ENCODE measurements at places on chromosomes 13 and 19.

DNA sequence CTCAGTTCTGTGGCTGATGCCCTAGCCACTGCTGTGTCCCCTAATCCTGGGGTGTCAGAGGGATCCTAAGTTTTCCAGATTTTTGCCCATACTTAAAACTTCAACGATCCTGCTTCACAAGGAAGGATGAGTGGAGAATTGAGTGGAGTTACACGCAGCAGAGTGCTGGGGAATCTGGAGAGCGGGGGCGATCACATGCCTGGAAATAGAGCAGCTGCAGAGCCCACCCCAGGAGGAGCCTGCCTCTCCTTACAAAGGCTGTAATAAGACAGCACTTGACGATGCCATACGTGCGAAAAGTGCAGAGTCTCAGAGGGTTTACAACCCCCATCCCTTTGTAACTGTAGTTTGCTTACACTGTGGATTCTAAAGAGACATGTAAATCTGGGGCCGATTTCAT, 40.6 kb downstream of the SUGP2 start:
- no peak for DNase-seq

DNA sequence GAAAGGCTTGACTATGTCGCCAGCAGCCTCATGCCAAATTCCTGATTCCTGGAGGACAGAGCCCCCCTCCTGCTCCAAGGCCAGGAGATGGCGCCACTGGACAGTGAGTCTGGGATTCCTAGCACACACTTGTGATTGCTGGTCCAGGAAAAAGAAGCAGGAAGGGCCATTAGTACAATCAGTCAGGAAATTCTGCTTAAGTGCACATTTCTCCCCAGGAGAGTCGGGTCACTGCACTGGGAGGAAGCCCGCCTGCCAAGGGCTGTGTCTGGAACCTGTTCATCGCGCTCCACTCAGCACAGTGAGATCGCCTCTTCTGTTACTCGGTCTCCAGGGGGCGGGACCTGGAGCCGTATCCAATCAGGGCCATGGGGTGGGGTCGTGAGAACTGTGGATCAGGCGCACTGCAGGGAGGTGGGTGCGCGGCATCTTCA, 65.1 kb downstream of the ZNF823 start:
- peak; percentile 52 for DNase-seq

GRCh38 chr13:42497798-42498197, 76.2 kb upstream of the TNFSF11 start:
- DNase-seq = no peak

DNA sequence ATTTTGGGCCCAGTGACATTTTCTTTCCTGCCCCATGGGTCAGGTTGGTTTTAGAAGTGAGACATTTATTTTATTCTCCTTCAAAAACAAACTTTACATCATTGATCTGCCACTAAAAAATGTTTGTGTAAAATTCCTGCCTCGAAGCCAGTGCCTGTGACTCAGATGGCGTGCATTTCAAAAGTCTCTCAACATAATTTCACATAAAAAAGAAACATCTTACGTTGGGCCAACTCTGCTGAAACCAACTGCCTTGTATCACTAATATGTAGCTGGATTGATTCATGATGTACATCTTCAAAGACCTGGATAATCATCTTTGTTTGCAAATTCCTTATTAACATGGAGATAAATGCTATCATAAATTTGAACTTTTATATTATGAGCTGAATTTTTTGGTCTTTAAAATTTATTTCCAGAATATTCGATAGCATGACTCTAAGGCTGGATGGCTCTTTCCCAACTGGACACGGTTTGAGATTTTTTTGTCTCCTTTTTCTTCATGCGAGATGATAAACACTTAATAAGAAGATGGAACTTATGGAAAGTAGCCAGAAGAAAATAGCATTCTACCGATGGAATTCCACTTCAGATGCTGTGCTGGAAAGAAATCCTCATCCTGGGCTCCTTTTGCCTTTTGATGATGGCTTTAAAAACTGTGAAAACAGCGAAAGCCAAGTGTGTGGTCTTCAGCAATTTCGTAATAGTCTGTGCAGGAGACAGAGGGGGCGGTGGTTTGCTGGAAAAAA, 420.5 kb downstream of the FGF9 start:
- no peak for DNase-seq

DNA sequence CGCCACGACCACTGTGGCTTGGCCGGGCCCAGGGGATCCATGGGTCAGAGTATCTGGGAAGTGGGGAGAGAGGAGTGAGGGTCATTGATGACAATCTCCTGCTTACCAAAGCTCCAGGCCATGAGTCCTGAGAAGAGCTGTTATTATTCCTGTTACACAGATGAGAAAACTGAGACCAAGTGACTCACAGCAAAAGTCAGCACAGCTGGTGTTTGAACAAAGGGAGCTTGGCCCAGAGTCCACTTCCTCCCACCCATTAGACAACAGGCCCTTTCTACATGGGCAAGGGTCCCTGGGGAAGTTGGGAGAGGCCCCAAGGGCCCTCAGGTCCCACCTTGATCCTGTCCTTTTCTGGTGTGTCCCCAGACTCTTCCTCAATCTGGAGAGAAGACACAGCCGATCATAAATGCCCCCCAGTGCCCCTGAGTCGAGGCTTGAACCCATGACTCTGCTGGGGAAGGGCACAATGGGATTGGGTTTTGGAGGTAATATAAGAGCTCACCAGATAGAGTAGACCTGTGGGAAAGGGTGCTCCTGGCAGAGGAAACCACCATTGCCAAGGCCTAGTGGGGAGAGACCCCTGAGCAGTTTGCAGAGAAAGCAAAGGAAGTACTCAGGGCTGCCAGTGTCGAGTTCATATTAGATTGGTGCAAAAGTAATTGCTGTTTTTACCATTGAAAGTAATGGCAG, 6.8 kb downstream of the FUT6 start:
- no peak for DNase-seq

- no peak for DNase-seq
Observed at GRCh38 chr19:4675346-4675745, 5.2 kb upstream of the MYDGF start.

GRCh38 chr19:44367024-44367423, 10.5 kb upstream of the ZNF112 start:
- DNase-seq = no peak

GRCh38 chr13:96632536-96633320, 361.5 kb downstream of the OXGR1 start:
- no peak for DNase-seq

DNA sequence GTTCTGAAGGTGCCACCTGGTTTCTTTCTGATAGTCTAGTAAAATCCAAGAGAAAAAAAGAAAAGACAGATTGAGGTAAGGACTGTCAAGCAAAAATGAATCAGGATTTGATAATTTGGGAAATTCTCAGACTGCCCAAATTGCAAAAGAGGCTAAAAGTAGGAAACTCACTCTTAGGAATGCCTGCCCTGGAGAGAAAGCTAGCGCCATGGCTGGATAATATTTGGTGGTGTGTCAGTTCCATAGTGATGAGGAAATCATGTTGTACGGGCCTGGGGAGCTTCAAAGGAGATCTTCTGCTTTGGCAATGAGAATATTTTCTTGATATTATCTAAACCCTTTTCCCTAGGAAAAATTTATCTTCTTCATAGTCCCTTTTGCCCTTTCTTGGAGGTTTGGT, 1008.1 kb upstream of the SLC10A2 start:
- no peak for DNase-seq

- DNase-seq = no peak
Observed at GRCh38 chr19:57314146-57314545, 6.1 kb upstream of the ZNF543 start.

DNA sequence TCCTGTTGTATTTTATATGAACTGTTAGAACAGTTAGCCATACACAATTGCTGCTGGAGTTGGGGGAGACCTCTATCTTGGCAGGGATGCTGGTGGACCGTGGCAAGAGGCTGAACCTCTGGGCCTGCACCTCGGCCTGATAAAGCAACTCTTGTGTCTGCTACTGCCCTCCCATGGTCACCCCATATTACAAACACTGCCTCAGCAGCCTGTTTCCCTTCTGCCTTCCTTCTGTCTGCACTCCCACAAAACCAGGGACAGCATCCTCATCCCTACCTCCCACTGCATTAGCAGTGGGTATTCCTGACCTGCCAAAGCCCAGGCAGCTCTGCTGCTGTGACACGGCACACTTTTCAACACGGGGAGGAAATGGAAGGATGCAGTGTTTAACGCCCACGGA, 456.4 kb downstream of the FGF14 start:
- DNase-seq = no peak

GRCh38 chr13:103884101-103884723, 818.0 kb upstream of the SLC10A2 start:
- no peak for DNase-seq

DNA sequence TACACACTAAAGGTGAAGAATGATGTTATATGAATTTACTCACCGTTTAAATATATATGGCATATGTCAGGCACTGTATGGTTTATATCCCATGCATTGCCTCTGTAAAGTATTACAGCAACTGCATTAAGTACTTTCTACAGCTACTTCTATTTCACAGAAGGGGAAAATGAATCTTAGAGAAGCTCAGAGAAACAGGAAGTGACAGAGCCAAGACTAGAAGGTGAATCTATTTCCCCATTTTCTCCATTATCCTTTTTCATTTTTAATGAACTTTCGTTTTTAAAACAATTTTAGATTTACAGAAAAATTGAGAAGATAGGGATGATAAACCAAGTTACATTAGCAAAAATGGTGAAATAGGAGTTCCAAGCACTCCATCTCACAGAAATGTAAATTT, 863.3 kb downstream of the UQCRFS1 start:
- no peak for DNase-seq
